ENCODE measurements at places on chromosomes 3 and 15. TPM values are rescaled to one million over a fixed set of nuclear protein-coding genes. Genes with fewer than 3 reads are reported as not detected.

- DNase-seq = no peak
Measured at GRCh38 chr15:58795825-58796224, 24.7 kb downstream of the MINDY2 start.

- DNase-seq = no peak
Measured at GRCh38 chr3:49873623-49874022, 3.9 kb upstream of the CAMKV start.

HACD2 gene
- total RNA-seq = 35.4 TPM

- no peak for DNase-seq
Measured at GRCh38 chr15:82031871-82032270, 13.9 kb downstream of the MEX3B start.

GRCh38 chr3:13522236-13522635 is 26.7 kb upstream of the FBLN2 start:
- DNase-seq = no peak

IL17RE gene
- total RNA-seq = 0.18 TPM

All from cerebellum (tissue), 4 donors.